ENCODE measurements at places on chromosomes 7 and 10.

GRCh38 chr10:36574207-36574606 lies 551.2 kb upstream of the ANKRD30A start:
- DNase-seq = no peak

DNA sequence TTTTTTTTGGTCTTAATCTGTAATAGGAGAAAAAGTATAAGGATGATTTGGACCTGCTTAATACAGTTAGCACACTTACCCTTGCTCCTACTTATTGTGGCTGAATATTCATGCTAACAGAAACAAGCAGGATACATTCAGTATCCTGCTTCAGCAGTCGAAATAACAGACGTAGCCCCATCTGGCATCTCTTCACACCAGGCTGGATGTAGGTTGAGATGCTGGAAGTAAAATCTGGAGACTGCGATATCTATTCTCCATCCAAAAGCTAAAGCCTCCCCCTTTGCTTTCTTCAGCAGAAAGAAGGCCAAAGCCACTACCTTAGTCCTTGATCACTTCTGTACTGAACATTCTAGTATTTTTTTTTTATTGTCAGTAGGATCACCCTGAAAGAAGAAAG lies 537.4 kb downstream of the AUTS2 start:
- DNase-seq = no peak

GRCh38 chr10:101567165-101568006 lies 20.7 kb downstream of the POLL start:
- no peak for DNase-seq

DNA sequence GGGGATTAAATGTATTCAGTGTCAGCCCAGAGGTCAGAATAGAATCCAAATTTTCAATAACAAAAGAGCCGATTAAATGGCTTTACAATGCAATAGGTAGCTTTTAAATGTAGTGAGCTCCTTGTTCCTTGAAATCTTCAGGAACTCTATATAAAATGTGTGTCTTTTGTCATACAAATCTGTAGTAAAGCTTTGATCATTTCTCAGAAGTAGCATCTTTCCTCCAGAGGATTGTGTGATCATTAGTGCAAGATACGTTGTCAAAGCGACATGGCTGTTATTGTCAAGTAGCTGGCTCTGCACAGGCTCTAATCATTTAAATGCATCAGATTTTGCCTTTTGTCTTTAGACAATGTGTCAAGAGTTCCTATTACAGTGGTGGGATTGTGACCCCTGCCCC lies 116.1 kb upstream of the NAMPT start:
- DNase-seq = no peak

DNA sequence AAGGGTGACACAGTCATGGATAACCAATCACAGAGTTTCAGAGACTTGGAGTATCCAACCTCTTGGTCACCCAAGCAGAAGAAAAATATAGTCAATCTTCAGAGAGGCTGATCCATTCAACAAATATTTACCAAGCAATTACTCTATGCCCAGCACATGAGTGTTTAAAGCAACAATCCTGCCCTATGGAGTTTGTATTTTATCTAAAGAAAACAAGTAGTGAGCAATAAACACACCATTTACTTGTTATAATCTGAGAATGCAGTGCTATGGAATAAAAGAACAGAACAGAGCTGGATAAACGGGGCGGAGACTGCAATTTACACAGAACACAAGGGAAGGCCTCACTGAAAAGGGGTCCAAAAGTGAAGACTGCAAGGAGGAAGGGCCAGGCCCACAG lies 63.8 kb downstream of the GRB10 start:
- no peak for DNase-seq

- no peak for DNase-seq
These were observed 13.3 kb downstream of the ZNF862 start for GRCh38 chr7:149851449-149851848.

GRCh38 chr10:623477-624311 lies 65.8 kb downstream of the DIP2C start:
- no peak for DNase-seq

DNA sequence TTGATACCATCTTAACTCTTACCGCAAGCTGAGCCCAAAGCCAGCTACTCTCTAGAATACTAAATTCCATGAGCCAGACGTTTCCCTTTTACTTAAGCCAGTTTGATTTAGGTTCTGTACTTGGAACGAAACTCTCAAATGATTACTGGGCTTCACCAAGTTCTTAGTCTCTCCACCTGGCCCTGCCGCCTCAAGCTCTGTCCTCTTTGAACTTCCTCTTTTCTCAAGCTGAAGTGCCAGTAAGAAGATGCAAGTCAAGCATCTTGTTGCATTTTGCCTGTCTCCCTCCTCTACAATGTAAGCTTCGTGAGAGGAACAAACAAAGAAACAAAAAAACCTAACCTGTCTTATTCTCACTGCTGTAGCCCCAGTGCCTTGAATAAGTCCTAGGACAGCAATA lies 358.2 kb upstream of the NPVF start:
- no peak for DNase-seq

DNA sequence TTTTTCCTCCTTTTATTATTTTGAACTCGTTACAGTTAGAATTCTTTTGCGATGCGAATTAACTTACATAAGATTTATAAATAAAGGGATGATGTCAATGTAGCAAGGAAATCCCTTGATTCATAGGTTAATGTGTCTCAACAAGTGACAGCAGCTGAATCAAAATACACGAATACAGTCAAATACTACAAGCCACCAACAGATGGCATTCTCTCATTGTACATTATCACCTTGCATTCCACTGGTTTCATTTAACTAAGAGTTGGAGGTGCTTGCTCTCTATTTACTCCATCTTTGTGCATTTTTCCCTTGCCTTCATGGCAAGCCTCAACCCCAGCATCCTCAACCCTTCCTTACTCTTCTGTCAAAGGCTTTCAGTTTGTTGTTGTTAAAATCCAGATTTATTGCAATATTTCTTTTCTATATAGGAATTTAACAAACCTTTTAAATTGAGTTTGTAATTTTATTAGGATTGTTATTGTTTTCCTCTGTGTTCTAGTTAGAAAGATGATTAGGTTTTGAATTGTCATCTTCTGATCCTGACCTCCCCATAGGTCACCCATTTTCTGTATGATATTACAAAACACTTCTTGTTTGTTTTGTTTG lies 78.3 kb downstream of the SLC25A40 start:
- no peak for DNase-seq

GRCh38 chr10:78406648-78407008 lies 373.0 kb downstream of the RPS24 start:
- DNase-seq = no peak

DNA sequence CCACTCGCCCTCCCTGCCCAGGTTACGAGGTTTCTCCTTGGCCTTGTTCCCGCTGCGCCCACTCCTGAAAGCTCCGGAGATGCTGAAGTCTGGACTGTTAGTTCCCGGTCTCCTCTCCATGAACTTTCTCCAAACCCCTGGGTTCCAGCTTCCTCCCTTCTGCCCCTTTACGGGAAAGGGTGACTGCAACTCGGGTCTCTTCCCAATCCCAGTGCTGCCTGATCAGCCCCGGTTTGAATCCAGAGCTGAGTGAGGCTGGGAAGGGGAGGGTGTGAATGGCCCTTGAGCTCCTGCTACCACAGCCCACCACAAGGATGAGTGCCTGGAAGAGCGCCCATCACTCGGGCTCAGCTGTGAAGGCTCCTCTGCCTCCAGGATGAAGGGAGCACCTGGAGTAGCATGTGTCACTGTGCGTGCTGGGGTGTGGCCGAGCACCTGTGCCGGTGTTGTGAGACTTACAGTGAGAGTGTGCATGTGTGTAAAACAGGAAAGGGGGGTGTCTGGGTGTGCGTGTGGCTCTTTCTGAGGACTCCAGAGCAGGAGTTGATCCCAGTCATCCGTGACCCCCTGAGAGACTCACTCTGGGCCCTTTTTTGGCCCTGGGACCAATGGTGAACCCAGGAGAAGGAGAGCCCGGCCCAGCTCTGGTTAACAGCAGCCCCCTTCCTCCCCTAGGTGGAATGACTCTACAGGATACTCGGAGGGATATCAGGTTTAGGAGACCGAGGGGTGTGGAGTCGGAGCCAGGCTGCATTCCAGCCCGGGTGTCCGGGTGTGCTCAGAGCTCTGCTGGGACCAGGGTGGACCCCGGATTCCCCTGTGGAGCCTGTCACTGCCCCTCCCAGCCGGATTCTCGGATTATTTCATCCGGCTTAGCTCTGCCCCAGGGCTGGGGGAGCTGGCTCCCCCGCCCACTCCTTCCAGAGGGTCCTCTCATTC lies 1.1 kb upstream of the ZNF467 start:
- DNase-seq = no peak

DNA sequence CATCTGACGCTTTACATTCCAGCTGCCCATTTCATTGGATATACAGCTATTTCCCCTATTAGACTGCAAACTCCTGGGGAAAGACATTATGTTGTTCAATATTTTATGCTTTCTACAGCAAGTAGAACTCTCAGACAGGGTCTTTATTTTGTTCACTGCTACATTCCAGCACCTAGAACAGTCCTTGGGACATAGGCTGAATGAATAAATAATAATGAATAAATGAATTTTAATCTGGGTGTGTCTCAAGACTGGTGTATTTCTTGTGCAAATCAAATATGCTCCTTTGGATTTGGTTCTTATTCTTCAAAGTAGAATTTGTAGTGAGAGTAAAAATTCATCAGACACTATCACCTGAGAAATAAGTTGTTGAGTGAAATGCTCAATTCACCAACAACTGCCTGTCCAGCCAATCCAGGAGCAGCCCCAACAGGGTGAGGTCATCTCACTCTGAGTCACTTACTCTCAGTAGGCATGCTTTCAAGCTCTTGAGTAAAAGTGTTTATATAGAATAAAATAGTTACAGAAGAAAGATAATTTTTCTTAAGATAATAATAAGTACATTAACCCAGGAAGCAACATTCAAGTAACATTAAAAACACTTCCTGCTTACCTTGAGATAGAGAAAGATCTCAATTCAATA lies 287.5 kb upstream of the NPVF start:
- no peak for DNase-seq

GRCh38 chr10:28008054-28008453 lies 9.2 kb upstream of the ODAD2 start:
- no peak for DNase-seq

DNA sequence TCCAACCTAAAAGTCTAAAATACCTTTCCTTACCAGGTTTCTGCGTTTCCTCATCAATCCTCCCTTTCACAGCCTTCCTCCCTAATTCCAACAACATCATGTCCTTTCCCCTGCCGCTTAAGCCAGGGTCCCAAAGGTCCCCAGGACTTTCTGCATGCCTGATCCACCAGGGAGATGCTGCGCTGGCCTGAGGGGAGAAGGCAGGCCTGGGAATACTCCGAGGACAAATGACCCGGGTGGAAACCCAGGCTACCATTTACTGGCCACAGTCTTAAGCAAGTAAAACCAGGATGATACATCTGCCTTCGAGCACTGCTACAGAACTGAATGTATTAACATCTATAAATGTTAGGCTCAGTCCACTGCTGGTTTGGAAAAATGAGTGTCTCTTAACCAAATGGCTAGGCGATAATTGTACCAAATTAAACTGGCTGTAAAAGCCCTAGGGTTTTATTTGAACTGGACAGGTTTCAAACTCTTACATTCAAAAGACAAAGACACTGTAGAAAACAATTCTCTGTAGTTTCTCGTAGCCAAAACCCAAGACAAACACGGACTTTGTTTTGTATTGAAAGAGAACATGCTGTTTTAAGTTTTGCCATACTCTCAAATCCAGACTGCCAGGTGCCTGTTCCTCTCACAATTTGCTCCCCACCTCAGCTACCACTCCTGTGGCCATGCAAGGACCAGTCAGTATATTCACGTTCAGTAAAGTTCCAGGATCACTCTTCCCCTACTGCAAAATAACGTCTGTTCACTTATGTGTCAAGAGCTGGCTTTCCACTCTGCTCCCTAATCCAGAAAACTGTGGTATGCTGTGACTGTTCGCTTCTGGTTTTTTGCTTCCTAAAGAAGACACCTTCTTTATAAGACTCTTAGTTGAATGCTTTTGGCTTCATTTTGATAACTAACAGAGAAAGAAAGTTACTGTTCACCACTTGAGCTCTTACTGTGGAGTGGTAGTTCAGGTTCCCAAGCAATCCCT lies 145.7 kb downstream of the RNF216 start:
- DNase-seq = no peak

DNA sequence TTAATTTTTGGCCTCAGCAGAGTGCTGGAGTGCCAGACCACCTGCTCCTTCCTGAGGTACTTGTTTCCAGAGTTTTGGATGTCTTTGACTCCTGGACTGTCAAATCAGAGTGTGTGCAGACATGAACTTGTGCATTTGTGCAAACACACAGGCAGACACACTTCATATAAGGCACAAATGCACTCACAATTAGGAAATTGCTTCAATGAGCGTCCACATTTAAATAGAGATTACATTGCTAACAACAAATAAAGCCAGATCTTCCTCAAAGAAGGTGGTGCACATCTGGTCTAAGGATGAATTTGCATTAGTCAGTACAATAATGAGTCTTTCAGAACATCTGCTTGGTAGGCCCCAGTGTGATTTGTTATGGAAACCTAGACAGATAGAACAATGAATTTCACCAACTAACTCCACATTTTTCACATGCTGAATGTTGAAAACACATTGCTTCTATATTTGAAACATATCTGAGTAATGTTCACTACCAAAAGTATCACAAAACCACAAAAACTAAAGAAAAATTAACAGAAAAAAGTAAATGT lies 266.7 kb upstream of the INHBA start:
- no peak for DNase-seq

DNA sequence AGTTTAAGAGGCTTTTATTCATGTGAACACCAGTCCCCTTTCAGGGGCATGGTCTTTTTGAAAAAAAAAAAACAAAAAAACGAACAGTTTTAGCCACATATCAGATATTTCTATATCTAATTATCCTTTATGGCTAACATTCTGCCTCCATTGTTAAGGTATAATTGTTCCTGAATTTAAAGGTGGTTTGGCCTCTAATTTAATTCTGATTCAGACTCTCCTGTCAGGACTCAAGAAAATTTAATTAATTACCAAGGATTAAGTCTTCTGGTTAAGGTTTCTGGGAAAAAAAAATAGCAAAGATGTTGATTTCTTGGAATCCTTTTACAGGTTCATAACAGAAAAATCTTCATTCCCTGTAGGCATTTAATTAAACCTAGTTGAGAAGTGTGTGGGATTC lies 27.4 kb downstream of the COL1A2 start:
- no peak for DNase-seq
